ENCODE measurements at places on chromosomes 7 and 10. TPM values are rescaled to one million over a fixed set of nuclear protein-coding genes. Genes with fewer than 3 reads are reported as not detected.

LRMDA gene
- 40.8 TPM for total RNA-seq

FEZF1 gene
- total RNA-seq, result 0.18 TPM

GRCh38 chr10:79933961-79934360 is 14.9 kb downstream of the SFTPD start:
- DNase-seq, result no peak

DNA sequence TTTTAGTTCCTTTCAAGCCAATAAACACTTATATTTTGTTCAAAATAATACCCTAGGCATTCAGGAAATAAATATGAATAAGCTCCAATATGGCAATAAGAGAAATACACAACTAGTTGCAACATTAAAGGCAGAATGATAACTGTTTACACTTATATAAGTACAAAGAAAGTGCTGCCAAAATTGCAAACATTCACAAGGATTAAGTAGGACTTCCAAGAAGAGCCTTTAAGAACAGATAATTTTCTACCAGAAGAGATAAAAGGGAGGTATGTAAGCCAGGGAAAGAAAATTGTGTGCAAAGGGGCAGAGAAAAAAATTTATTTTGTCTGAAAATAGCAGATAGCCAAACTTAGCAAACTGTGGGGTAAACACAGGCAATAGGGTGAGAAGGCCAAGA is 83.8 kb downstream of the CTNNA3 start:
- DNase-seq, result peak; percentile 43

GRCh38 chr7:5354460-5355232 is 69.0 kb downstream of the TNRC18 start:
- DNase-seq, result no peak

GRCh38 chr7:106679153-106679931 is 18.4 kb upstream of the CCDC71L start:
- no peak for DNase-seq

DNA sequence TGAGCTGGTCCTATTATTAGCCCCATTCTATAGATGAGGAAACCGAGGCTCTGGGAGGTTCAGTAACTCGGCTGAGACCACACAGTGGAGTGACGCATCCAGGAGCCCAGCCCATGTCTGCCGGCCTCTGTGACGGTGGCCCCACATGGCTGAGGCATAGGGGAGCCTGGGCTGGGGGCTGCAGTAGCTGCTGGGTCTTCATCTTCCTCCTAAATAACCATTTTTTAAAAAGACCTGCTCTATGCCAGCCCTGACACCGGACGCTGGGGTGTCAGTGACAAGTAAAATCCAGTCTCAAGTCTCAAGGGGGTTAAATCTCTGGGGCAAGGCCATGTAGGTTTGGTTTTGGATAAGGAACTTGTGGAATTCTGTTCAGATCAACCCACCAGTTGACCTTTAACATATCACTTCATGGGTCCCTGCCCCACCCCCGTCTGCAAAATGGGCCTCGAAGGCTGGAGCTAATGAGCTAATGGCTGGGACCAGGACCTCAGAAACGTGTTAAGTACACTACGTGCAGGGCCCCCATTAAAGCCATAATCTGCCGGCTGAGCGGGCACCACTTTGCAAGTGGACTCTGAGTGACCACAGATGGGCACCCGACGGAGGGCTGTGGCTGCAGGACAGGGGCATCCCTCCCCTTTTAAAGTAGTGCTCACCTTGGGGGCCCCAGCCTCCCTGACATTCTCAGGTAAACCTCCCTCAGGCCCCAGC is 136.5 kb upstream of the UNC5B start:
- DNase-seq, result no peak
